ENCODE measurements at places on chromosomes 7 and 10. TPM values are rescaled to one million over a fixed set of nuclear protein-coding genes. Genes with fewer than 3 reads are reported as not detected.

ZYX gene
- polyA plus RNA-seq = 259 TPM

GATA3 gene
- 1.0 TPM for polyA plus RNA-seq

CUL1 gene
- polyA plus RNA-seq = 52.5 TPM

DNA sequence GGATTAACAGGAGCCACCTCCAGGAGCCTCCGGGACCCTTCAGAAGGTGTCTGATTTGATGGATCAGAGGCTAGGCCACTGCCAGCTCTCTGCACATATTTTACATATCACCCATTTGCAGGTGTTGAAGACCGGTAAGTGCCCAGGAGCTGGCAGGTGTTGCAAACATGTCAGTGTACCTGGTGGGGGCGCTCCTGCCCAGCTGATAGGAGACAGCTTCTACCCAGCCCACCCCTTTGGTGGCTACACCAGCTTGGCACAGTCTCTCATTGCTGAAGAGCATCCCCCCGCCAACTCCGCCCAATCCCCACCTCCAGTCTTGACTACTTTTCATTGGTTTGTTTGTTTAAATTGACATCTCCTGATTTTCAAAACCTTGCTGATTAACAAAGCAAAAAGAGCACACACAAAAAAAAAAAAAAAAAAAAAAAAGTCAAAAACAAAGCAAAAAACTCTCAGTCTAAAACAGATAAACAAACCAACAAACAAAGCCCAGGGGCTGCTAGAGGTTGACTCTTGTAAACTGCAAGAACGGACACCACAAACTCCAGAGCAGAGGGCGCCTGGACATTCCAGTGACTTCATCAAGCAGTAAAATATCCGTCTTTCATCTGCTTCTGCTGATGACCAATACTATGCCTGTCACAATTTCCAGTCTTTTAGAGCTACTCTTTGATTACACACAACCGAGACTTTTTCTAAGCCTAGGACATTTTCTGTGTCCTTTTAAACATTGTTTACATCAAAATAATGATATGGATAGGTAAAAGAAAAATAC, 275.3 kb downstream of the NRG3 start:
- DNase-seq = no peak

DNA sequence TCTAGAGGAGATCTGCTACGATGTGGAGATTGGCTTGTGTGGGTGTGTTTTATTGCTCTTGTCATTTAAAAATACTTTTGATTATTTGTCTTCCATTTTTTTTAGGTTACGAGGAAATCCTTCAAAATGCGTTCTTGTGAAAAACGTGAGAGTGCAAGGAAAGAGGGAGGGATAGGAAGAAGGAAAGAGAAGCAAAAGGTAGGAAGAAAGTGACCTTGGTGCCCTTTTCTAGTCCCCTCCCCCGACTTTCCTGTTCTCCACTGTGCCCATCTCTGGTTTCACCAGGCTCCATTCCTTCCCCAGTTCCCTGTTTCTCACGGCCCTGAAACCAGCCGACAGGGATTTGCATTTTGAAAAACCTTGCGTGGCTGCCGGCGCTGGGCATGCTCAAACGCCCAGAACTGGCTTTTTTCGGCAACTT, 506 bp upstream of the GNAI1 start:
- no peak for DNase-seq

GRCh38 chr10:128059266-128059981, 66.8 kb downstream of the MKI67 start:
- DNase-seq = no peak
